Thymus (tissue), 14 donors: ENCODE measurements at places on chromosomes 1 and 21.
A peak's percentile ranks its signal among the peaks of the same experiment; 100 is the strongest.

DNA sequence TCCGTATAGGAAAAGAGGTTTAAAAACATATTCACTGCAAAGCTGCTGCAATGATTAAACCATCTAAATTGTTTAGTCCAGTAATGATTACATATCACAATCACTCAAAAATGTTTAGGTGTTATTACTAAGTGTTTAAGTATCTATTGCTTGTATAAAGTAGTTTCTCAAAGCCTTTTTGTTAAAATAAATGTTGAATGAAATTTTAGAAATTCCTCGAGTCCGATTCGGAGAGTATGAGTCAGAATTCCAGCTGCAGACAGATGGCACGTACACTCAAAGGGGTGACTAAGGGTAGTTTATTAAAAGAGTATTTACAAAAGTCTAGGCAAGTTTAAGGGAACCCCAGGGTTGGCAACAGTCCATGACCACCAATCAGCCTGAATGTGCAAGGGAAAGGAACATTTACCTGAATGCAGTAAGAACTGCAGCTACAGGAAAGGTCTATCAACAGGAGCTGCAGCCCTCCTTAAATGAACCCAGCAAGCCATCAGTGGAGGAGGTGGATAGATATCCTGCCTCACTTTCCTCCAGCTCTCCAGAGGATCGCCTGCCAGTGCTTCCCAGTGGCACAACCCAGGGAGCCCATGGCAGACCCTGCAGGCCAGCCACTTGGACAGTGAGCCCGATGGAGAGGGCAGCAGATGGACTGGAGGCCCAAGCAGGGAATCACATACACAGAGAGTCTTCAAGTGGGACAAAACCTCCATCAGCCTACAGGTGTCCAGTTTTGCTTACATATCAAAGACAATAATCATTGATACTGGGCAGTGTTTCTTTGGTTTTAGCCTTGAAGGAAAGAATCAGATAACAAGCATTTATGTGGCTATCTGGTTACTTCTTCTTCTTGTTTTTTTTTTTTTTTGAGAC lies 92.1 kb upstream of the SLC44A3 start:
- DNase-seq, result no peak

DNA sequence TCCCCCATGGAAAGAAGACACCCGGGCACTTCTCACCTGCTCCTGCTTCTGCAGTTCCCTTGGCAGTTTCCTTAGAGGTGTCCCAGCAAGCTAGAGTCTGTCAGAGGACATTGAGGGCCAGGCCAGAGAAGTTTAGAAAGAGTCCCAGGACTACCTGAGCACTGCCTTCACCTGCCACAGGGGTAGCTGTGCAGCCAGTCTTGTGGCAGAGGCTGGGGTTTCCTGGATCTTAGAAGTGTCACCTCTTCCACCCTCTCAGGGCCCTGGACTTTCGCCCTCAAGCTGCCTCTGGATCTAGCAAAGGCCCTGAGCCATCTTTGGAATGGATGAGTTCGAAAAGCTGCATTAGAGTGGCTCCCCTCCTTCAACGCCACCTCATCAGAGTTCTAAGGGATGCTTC lies 34.9 kb upstream of the BTG2 start:
- DNase-seq, result no peak

DNA sequence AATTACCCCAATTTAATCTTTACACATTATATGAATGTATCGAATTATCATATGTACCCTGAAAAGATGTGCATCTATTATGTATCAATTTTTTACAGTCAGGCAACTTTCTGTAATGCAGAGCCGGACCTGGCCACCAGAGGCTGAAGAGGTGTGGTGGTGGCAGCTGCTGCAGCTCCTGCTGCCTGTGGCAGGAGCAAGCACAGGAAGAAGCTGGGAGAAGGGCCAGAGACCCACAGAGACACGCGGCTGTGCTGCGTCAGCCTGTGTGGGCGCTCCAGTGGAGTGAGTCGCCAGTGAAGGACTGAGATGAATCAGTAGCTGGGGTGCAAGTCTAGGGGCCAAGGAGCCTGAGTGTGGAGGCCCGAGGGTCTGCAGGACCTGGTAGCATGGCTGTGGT lies 74.3 kb upstream of the COG2 start:
- no peak for DNase-seq

GRCh38 chr21:38925923-38926322 lies 120.2 kb downstream of the ETS2 start:
- peak; percentile 40 for DNase-seq

DNA sequence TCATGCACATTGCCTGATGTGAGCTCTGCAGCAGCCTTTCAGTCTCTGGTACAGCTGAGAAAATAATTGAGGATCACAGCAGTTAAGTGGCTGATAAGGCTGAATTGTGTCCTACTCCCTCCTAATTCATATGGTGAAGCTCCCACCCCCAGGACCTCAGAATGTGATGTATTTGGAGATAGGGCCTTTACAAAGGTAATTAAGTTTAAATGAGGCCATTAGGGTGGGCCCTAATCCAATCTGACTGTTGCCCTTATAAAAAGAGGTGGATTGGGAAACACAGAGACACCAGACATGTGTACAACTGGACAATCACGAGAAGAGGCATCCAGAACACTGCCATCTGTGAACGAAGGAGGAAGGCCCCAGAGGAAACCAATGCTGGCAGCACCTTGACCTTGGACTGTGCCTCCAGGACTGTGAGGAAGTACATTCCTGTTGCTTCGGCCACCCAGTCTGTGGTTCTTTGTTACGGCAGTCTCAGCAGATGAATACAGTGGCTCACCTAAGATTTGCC lies 148.1 kb downstream of the TRABD2B start:
- DNase-seq, result no peak

DNA sequence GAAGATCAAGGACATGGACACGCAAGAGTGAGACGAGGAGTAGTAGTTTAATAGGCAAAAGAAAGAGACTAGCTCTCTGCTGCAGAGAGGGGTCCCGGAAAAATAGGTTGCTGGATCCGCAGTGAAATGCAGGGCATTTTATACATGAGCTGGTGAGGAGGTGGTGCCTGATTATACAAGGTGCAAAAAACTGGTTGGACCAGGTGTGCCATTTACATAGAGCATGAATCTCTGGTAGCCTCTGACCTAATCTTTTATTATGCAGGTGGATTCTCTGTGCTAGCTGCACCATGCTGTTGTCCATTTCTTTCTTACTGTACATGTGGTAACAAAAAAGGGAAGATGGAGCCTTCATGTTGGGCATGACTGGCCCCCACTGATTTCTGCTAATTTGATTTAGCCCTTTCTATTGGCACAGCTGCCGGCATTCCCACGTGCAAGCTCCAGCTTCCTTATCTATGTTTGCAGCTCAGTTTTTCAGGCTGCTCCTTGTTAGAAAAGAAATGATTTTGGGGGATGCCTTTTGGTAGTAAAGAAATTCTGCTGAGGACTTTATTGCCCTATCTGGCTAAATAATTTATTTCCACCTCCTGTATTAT lies 548.1 kb downstream of the BRINP3 start:
- DNase-seq, result no peak

- no peak for DNase-seq
Observed at GRCh38 chr21:30234643-30235042, 18.7 kb upstream of the CLDN8 start.

DNA sequence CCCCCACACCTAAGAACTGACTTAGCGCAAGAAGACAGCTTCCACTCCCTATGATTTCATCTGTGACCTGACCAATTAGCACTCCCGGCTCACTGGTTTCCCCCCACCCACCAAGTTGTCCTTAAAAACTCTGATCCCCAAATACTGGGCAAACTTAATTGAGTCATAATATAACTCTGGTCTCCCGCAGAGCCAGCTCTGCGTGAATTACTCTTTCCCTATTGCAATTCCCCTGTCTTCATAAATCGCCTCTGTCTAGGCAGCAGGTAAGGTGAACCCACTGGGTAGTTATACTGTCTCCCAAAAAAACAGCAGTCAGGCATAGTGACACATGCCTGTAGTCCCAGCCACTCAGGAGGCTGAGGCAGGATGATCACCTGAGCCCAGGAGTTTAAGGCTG lies 36.9 kb downstream of the ZBTB8OS start:
- no peak for DNase-seq

DNA sequence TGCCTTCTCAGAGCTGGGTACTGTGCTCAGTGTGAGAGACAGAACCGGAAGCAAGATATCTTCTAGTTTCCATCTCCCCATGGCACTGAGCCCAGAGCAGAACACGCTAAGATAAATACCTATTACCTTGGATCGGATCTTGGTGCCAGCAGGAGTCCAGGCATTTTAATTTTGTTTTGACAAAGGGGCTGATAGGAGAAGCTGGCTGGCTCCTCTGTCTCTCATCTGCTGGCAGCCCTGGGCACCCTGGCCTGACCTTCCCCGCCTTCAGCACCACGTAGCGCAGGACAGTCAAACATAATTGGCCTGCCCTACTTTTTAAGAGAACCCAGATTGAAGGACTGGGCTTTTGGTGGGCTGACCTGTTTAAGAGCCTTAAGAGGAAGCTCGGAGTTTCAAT lies 160.7 kb upstream of the KLHDC7A start:
- DNase-seq, result no peak

DNA sequence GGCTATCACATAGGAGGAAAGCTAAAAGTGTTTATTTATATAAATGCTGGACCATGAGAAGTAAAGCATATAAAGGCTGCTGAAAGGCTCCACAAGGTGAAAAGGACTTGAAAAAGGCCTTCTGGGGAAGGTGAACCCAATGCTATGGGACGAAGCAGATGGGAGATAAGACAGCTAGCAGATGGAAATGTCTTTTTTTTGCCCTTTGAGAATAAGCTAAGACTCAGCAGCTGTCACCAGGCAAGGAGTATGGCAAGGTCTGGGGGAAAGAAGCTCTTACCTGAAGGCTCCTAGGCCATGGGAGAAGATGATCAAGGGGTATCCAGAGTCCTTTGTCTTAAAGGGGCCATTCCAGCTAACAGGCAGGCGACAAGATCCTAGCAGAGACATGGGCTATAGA lies 9.9 kb downstream of the PAFAH2 start:
- no peak for DNase-seq

GRCh38 chr1:43880604-43881003 lies 53.0 kb upstream of the ARTN start:
- DNase-seq, result no peak

GRCh38 chr1:91724231-91724630 lies 161.7 kb downstream of the TGFBR3 start:
- DNase-seq, result no peak

DNA sequence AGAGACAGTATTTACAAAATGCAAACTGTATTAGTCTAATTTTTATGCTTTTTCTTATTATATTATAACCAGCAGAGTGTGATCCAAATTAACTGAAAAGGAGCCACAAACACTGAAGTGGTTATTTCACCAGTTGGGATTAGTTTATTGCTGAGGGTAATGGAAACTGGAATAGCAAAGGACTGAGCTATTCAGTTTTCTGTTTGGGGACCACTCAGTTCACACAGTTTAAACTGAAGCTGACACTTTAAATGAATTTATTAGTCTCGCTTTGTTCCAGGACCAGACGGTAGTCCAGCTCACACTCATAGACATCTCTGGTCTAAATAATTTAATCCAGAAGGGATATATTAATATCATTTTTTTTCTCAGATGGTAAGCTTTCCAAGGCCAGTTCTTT lies 410.7 kb downstream of the LTN1 start:
- DNase-seq, result no peak

DNA sequence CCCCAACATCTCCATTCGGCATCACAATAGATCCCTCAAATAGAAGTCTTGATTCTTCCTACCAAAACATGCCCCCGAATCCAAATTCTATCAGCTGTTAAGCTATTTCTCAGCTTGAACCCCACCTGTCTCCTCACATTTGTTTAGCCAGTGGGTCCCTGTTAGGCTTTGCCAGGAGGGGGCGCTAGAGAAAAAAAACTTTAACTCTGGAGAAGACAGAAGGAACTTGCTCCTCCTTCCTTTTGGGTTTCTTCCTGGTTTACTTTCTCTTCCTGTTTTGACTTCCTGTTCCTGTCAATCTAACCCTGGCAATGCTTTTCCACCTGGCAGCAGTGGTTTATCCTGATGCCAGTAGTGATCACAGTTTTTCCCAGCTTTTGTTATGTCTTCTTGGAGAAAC lies 95.6 kb upstream of the KCNK1 start:
- DNase-seq, result no peak

GRCh38 chr1:218351391-218352074 lies 6.4 kb downstream of the TGFB2 start:
- no peak for DNase-seq

- no peak for DNase-seq
Observed at GRCh38 chr1:49298304-49298703, 521.6 kb upstream of the BEND5 start.

DNA sequence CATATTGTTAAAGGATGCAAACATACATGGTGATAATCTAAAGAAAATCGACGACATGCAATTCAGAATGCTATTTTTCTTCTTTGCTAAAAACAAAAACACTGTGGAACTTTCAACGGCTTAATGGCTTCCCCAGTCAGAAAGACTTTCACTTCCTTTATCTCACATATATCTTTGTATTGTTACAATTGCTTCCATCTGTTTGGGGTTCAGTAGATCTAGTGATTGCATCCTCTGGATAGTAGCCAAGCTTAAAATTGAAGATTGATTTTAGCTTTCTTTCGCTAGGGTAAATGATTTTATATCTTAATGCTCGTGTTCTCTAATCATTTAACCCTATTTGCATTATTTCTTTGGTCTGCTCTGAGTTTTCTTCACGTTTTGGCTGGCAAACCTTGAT lies 31.8 kb upstream of the ADAMTS1 start:
- DNase-seq, result no peak

GRCh38 chr1:228071839-228072657 lies 10.5 kb upstream of the ARF1 start:
- DNase-seq, result no peak

- peak; percentile 37 for DNase-seq
Observed at GRCh38 chr1:51729824-51730301, 113.0 kb downstream of the OSBPL9 start.

GRCh38 chr1:192973202-192973601 lies 86.0 kb downstream of the UCHL5 start:
- no peak for DNase-seq

DNA sequence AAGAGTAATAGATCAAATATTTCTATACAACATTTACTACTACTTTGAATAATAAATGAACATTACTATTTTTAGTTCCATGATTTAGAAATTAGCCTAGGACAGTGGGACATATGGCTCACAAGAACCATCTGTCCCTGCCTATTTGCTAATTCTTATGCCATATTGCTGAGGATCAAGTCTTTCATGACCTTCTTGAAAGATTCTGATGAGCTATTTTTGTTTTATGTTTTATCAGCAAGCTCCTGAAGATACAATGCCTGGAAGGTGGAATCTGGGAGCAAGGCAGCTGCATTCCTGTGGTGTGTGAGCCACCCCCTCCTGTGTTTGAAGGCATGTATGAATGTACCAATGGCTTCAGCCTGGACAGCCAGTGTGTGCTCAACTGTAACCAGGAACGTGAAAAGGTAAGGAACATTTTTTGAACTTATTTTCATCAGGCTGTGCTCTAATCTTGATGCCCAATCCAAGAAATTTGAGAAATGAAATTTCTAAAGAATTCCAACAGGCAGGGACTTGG lies 326.7 kb downstream of the PAPPA2 start:
- no peak for DNase-seq
